Testis (tissue), 5 donors: ENCODE measurements at places on chromosomes 7 and 10. TPM values are rescaled to one million over a fixed set of nuclear protein-coding genes. Genes with fewer than 3 reads are reported as not detected.

- no peak for DNase-seq
Observed at GRCh38 chr7:92595281-92595680, 5.1 kb upstream of the FAM133B start.

DNA sequence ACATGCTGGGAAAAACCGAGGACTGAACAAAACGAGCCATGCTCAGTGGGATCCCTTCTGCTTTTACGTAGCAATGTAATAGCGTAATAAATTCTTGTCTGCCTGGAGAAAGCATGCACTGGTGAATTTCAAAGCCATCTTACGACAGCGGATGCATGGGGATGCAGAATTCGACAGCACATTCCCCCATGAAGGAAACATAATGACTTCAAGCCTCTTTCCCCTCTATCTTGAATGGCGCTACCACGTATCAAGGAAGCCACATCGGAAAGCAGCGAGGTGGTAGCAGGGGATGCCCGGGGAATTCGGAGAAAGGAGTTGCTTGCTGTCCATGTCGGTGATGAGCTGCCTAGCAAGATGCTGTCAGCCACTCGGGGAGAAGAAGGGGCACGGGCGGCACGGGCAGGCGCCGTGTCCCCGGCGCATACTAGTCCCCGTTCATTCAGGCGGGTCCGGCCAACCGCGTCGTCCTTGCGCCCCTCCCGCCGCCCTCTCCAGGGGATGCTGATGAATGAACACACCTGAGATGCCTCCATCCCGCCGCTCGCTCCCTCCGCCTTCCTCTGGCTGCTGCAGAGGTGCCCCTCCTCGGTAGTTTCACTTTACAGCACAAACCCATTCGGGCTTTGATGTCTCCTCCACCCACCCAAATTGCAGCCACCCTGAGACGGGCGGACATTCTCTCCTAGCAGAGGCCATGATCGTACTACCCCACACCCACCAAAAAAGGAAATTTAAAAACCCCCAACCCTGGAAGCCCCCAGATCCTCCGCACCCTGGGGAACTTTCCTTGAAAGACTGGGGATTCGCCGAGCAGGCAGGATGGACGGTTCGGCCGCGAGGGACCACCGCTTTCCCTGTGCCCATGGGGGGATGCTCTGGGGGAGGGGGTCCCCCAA, 644 bp downstream of the SORBS1 start:
- DNase-seq, result peak; percentile 48

DNA sequence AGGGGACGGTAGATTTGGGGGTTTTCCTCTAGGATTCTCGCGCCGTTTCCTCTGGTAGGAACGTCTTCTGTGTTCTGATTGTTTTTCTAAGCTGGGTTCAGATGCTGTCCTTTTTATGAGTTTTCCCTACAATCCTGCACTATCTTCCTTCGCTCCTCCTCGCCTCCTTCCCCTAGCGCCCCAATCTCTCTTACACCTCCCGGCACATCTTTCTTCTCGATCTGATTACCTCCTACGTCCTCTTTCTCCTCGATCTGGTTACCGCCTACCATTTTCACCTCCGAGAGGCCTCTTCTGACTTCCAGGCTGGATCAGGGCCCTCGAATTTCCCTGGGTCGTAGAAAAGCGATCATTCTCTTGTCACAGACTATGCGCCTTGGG, 413 bp downstream of the BUD31 start:
- no peak for DNase-seq

GRCh38 chr7:139995017-139995915, 67.5 kb downstream of the PARP12 start:
- DNase-seq, result peak; percentile 55

- no peak for DNase-seq
Observed at GRCh38 chr10:107022600-107023354, 141.7 kb downstream of the SORCS1 start.

DNA sequence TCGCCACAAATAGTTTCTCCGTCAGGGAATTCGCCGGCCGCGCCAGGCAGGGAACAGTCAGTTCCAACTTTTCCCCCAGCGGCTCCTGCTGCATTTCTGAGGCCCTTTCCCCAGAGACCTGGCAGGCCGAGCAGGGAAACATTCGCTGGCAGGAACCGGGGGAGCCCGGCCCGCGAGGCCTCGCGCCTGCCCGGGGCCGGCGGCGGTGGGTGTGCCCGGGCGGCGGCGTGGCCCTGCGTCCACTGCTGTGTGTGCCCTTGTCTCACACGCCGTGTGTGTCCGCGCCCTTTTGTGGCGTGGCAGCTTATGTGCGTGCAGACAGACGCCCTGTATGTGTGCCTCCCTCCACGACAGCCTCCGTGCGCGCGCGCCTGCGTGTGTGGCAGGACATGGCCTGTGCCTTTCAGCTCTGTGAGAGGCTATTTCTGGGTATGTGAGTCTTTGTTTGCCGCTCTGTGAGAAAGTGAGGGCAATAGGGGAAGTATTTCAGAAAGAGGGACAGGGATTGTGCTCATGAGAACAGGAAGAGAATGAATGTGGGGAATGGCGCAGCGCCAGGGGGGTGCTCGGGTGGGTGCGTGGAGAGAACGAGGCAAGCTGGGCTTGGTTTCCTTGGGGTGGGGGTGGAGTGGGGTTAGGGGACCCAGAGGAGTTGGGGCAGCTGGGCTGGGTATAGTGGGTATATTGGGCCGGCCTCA, 689 bp upstream of the SMARCD3 start:
- peak; percentile 71 for DNase-seq

DNA sequence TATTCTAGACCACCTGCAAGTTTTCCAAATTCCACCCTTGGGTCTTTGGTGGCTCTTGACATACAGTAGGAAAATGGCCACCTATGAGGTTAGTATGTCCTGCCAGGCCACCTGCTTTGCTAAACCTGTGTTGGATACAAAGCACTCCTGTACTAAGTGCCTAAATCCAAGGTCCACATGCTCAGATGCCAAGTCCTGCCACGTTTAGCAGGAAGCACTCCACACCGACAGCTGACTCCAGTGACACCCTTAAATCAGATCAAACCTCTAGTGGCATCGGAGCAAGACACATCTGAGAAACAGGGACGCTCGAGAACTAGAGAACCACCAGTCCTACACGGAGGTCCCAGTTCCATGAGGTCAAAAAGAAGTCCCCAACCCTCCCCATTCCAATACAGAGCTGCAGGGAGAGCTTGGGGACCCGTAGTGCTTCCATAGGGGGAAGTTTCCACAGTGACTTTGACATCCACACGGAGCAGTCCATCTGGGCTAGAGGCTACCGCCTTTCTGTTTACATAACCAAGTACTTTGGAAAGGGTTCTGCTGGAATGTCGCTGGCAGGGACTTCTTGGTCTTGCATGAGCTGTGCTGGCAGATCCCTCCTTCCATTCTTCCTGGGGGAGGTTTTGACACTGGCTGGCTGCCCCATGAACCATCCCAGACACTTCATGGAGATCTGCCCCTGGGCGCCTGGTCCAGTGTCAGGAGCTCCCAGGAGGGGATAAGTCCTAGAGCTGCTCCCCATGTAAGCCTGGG, 290.6 kb downstream of the PRPF18 start:
- no peak for DNase-seq

DNA sequence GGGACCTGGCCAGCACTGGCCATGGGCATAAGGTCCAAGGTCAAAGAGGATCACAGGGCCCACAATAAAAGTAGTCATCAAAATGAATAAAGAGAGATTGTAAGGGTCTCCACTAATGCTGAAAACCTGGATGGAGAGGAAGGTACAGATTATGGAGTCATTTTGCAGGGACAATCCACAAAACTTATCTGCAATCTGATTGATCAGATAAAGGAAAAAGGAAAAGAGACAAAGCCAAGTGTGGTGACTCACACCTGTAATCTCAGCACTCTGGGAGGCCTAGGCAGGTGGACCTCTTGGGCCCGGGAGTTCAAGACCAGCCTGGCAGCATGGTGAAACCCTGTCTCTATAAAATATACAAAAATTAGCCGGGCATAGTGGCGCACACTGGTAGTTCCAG, 174.0 kb downstream of the NPSR1 start:
- DNase-seq, result no peak

GRCh38 chr7:31059551-31059950, 7.4 kb downstream of the ADCYAP1R1 start:
- DNase-seq, result no peak

DNA sequence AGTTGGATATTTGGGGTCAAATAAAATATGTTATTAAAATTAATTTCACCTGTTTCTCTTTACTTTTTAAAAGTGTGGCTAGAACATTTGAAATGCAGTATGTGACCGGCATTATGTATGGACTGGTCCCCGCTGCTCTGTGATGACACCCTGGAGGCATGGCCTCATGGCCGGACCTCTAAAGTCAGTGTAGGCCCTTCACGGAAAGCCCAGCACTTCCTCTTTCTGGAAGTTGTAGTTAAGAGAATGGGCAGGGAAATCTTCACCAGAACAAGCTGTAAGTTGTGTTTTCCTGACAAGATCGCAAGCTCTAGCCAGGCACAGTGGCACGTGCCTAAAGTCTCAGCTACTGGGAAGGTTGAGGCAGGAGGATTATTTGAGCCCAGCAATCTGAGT, 38.3 kb upstream of the SRGN start:
- DNase-seq, result no peak

- DNase-seq, result no peak
Observed at GRCh38 chr10:33799281-33799943, 464.9 kb upstream of the NRP1 start.

PNLIPRP1 gene
- total RNA-seq, result not detected

CLCN1 gene
- total RNA-seq, result 1.4 TPM

TUBAL3 gene
- 0.93 TPM for total RNA-seq

OIT3 gene
- total RNA-seq, result 0.68 TPM

ADRA2A gene
- 5.7 TPM for total RNA-seq
